ENCODE measurements at places on chromosomes 12 and 14. TPM values are rescaled to one million over a fixed set of nuclear protein-coding genes. Genes with fewer than 3 reads are reported as not detected.

- peaks cover 4% of the 10 kb centered on the region for H3K36me3 ChIP-seq
- H3K4me1 ChIP-seq: peaks cover 18% of the 10 kb centered on the region
- no peaks in the 10 kb centered on the region for H3K27me3 ChIP-seq
- H3K4me3 ChIP-seq: peak overlapping the region; percentile 79
Measured at GRCh38 chr12:30694412-30695198, 1.1 kb downstream of the IPO8 start.

The MORN3 gene
- not detected for total RNA-seq

DNA sequence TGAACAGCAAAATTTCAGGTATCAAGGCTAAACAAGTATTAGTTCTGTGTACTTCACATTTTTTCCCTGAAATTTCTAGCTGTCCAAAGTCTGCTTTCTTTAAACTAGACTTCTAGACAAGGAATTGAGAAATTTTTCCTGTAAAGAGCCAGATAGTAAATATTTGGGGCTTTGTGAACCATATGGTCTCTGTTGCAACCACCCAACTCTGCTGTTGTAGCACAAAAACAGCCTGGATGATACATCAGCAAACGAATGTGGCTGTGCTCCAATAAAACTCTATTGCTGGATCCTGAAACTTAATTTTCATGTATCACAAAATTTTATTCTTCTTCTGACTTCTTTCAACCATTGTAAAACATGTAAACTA, 96.0 kb upstream of the SLC38A4 start:
- peaks cover 7% of the 10 kb centered on the region for H3K36me3 ChIP-seq
- DNase-seq: no peak
- no peak overlapping the region for H3K4me3 ChIP-seq
- no peaks in the 10 kb centered on the region for H3K27me3 ChIP-seq
- peak overlapping the region; percentile 9 for H3K27ac ChIP-seq
- peaks cover 30% of the 10 kb centered on the region for H3K4me1 ChIP-seq

- H3K4me1 ChIP-seq: peaks cover 6% of the 10 kb centered on the region
- no peaks in the 10 kb centered on the region for H3K36me3 ChIP-seq
- H3K27ac ChIP-seq: no peak overlapping the region
Measured at GRCh38 chr12:89243771-89244170, 108.5 kb downstream of the DUSP6 start.

GRCh38 chr12:48794870-48795269, 6.0 kb upstream of the ADCY6 start:
- no peak overlapping the region for H3K27ac ChIP-seq
- DNase-seq: no peak
- no peak overlapping the region for H3K4me3 ChIP-seq
- H3K27me3 ChIP-seq: no peaks in the 10 kb centered on the region
